ENCODE measurements at places on chromosomes 5 and 9.

DNA sequence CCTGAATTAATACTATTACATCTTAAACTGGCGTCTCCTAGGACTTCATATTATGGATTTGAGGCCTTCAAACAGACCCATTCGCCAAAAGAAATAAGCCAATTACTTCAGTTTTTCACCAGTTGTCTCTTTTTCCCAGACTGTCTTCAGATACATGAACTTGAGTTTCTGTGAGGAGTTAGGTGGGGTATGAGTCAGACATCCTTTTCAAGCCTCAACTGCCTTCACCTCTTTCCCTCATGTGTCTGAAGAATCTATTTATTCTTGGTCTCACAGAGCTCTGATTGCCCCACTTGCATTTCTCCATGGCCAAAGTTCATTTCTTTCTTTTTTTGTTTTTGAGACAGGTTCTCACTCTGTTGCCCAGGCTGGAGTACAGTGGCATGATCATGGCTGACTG is 12.5 kb downstream of the WNT8A start:
- DNase-seq = no peak

GRCh38 chr9:136054798-136055714 is 40.0 kb downstream of the NACC2 start:
- no peak for DNase-seq

GRCh38 chr9:100555471-100555870 is 22.4 kb upstream of the CAVIN4 start:
- DNase-seq = no peak

GRCh38 chr5:151303666-151304065 is at the start of gene SLC36A3:
Gene SLC36A3 (minus strand): TSS chr5:151303766. CDS start chr5:151303354, 412 bp downstream.
- no peak for DNase-seq

DNA sequence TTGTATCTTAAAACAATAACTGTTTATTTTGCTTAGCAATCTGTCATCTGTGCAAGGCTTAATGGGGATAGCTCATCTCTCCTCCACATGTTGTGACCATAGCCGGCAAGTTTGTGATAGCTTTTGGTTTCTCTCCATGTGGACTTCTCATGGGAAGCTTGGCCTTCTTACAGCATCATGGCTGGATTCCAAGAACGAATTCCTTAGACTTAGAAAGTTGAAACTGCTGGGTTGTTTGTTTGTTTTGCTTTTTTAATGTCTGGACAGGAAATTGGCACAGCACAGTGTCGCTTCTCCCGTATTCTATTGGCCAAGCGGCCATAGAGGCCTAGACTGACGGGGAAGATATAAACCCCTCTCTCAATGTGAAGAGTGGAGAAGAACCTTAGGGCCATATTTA is 61.0 kb upstream of the PRDM9 start:
- DNase-seq = no peak

- DNase-seq = no peak
Measured at GRCh38 chr5:135494196-135494595, 41.6 kb downstream of the NEUROG1 start.

GRCh38 chr5:134595458-134595838 is 37.2 kb downstream of the SAR1B start:
- DNase-seq = no peak

DNA sequence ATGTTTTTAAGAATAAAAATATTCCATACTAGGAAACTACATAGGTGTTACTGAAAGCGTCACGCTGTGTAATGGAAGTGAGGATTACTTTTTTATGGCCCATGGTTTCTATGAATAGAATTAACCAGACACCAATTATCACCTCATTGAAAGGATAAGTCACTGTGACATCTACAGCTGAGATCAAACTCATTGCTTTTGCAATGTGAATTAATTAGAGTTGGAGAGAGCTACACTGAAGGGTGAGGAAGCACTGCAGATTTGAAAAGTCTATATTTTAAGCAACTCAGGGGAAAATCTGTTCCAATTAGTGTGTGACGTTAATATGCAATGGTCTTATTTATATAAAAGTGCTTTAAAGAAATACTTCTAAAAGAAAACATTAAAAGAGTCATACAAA is 1300.1 kb upstream of the DMAC1 start:
- no peak for DNase-seq

DNA sequence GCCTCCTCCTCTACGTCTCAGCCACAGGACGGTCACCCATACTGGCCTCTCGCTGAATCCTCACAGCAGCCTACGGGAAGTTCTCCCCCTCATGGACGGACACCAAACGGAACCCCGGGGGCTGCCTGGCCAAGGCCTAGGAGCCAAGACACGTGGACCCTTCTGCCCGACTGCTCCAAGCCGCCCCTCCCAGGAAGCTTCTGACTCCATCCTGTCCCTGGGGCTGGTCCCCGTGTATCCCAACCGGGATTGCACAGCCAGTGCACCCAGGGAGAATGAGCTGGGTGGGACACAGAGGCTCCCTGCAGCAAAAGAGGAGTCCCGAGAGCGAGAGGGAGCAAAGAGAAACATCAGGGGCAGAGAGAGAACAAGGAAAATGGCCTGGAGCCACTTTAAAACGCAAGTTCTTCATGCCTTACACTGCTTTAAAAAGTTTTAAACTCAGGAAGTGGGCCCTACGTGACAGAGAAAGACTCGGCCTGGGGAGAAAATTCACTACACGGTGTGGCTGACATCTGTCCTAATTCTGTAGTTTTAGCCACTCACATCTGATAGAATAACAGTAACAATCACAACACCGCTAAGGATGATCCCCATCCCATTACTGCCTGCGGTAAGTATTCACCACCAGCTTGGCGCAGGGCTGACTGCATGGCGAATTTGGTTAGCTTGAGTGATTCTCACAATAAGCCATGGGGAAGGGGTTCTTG is 3.0 kb downstream of the FAM78A start:
- no peak for DNase-seq

DNA sequence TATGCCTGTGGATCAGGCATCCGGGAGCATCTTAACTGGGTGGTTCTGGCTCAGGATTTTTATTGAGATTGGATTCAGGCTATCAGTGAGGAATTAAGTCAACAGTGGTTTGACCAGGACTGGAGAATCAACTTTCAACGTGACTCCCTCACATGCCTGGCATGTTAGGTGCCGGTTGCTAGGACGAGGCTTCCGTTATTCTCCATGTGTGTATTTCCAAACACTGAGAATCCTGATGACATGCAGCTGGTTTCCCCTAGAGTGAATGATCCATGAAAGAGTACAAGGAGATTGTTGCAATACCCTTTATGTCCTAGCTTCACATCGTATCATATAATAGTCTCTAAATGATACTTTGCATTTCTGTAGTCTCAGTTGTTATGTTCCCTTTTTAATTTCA is 529.2 kb downstream of the ANXA1 start:
- DNase-seq = no peak

All from activated CD8-positive, alpha-beta memory T cell treated with anti-CD3 and anti-CD28 coated beads for 4 hours (primary cell).